Spinal cord (tissue), 10 donors: ENCODE measurements at places on chromosomes 12 and 14. TPM values are rescaled to one million over a fixed set of nuclear protein-coding genes. Genes with fewer than 3 reads are reported as not detected.
A peak's percentile ranks its signal among the peaks of the same experiment; 100 is the strongest.

GRCh38 chr14:96049932-96050331 lies 10.8 kb downstream of the C14orf132 start:
- no peak overlapping the region for H3K4me3 ChIP-seq
- no peak overlapping the region for H3K27ac ChIP-seq
- DNase-seq = no peak
- peaks cover 4% of the 10 kb centered on the region for H3K36me3 ChIP-seq
- H3K4me1 ChIP-seq = peaks cover 34% of the 10 kb centered on the region

DNA sequence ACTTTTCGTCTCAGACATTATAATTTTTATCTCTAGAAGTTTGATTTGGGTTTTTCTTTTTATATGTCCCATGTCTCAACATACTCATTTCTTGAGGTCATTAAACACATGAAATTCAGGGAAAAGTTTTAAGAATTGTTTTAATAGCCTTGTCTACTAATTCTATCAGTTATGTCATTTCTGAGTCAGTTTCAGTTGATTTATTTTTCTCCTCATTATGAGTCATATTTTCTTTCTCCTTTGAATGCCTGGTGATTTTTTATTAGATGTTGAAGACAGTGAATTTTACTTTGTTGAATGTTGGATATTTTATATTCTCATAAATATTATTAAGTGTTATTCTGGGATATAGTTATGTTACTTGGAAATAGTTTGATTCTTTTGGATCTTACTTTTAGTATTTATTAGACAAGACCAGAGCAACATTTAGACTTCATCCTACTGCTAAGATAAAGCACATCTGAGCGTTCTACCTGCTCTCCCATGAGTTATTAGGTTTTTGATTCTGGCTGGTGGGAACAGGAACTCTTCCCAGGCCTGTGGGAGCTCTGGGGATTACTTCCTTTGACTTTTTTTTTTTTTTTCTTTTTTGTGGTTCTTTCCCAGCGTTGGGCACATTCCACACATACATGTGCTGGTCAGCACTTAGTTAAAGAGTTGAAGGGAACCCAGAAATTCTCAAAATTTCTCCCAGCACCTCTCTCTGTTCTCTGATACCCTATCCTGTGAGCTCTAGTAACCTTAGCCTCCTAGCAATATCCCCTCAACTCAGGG lies 1157.7 kb downstream of the BCL11B start:
- no peak overlapping the region for H3K27ac ChIP-seq
- no peak for DNase-seq
- H3K4me1 ChIP-seq = no peaks in the 10 kb centered on the region
- H3K27me3 ChIP-seq = no peaks in the 10 kb centered on the region
- H3K36me3 ChIP-seq = no peaks in the 10 kb centered on the region

SOX5 gene
- 48.8 TPM for total RNA-seq

LRRIQ1 gene
- total RNA-seq = 18.0 TPM

CDCA4 gene
- total RNA-seq = 16.6 TPM

GRCh38 chr12:15839682-15840081 lies 42.5 kb upstream of the STRAP start:
- no peak overlapping the region for H3K27ac ChIP-seq
- H3K36me3 ChIP-seq = no peaks in the 10 kb centered on the region
- no peaks in the 10 kb centered on the region for H3K27me3 ChIP-seq
- no peak overlapping the region for H3K4me3 ChIP-seq

- H3K36me3 ChIP-seq = no peaks in the 10 kb centered on the region
- H3K4me3 ChIP-seq = no peak overlapping the region
- no peak for DNase-seq
- no peaks in the 10 kb centered on the region for H3K27me3 ChIP-seq
- no peak overlapping the region for H3K27ac ChIP-seq
Measured at GRCh38 chr12:86788661-86789060, 532.5 kb upstream of the MGAT4C start.

DNA sequence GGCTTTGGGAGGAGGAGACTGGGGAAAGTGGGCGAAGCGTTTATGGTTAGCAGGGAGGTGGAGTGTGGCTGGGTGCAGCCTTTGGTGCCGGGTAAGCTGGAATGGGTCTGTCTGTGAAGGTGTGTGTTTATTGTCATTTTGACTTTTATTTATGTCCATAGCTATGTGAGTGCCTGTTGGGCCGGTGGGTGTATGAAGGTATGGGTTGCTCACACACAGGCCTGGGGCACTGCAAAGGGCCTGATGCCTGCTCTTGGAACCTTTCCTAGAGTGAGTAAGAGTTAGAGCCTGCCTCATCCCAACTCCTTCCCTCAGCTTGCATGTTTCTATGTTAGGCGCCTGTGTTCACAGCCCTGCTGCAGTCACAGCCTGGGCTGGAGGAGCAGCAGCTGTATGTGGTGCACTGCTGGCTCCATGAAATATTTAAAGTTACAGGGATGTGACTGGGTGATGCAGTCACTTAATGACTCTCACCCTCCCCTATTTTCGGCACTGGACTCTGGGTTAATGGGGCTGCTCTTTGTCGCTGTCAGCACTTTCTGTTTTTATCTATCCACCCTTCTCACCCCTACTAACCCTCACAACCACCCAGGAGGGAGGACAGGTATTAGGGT lies 2.6 kb upstream of the PPP1R1A start:
- no peaks in the 10 kb centered on the region for H3K36me3 ChIP-seq
- no peak overlapping the region for H3K4me3 ChIP-seq
- DNase-seq = no peak
- H3K27ac ChIP-seq = no peak overlapping the region
- peaks cover 31% of the 10 kb centered on the region for H3K4me1 ChIP-seq

DNA sequence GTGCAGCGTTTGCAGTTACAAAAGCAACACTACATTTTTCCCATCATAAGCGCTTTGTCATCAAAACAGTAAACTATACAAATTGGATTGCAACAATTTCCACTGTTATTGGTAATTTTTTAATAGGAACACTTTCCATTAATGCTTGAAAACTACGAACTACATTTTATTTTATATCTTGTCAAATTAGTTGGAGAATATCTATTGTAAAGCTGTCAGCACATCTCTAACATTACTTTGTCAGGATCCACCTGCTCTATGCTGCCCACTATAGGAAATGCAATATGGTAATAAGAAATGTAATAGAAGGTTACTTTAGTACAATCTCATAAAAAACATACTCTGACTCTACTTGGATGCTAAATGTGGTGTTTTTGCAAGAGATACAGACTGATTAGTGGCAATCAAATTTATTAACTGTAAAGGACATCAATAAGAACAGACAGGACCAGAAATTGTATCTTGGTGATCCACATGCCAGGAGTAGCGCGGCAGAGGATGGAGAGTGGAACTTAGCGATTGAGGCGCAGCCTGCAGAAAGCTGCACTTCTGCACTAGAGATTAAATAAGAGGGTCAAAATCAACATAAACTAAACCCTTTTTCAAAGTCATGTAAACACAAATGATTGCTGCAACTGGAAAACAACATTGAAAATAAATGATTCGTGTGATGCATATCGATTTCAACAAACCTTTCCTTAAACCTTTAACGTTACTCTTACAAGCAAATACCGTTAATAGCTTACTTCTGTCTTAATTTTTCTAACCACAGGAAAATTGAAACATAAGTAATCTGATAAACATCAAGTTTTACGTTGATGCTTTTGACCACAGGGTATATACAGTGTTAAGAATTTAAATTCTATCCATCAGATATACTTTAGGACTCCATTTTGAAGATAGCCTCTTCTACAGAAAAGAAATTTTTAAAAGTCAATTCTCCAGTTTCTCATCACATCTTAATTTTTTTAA lies 3.6 kb upstream of the ARID2 start:
- peak; percentile 73 for DNase-seq
- peaks cover 5% of the 10 kb centered on the region for H3K4me1 ChIP-seq
- peak overlapping the region; percentile 97 for H3K4me3 ChIP-seq
- peaks cover 3% of the 10 kb centered on the region for H3K36me3 ChIP-seq
